ENCODE measurements at places on chromosomes 3 and 15.

DNA sequence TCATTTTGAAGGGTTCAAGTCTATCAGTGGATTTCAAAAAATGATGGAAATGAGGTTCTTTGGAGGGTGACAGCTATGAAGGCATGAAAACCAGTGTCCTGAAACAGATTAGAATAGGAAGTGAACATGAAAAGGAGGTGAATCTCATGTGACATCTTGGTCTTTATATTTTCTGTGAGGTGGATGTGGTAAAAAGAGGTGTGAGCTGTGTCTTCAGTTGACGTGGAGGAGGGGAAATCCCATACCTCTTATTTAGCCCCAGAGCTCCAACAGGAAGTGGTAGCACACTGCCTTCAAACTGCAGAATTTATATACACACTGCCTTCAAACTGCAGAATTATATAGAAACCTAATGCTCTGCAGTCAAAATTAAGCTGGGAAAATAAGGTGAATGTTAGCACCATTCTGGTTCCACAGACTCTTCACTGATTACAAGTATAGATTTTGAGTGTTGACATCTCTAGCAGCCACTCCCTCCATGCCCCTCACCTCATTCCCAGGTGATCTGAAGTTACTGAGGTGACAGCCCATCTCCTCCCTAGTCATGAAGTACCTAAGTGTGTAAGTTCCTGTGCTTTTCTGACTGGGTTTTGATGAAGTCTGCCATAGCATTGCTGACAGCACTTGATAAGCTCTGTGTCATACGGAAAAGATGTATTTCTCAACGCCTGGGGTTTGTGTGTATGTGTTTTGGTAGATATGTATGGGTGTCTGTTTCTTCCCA lies 2.7 kb downstream of the RAB8B start:
- no peak for DNase-seq

- no peak for DNase-seq
Observed at GRCh38 chr3:34159613-34160420, 361.4 kb downstream of the PDCD6IP start.

GRCh38 chr15:69939513-69940440 lies 157.9 kb downstream of the TLE3 start:
- no peak for DNase-seq

GRCh38 chr3:6733699-6734394 lies 127.1 kb upstream of the GRM7 start:
- DNase-seq = no peak

GRCh38 chr3:152508705-152509104 lies 240.0 kb downstream of the MBNL1 start:
- peak; percentile 33 for DNase-seq

DNA sequence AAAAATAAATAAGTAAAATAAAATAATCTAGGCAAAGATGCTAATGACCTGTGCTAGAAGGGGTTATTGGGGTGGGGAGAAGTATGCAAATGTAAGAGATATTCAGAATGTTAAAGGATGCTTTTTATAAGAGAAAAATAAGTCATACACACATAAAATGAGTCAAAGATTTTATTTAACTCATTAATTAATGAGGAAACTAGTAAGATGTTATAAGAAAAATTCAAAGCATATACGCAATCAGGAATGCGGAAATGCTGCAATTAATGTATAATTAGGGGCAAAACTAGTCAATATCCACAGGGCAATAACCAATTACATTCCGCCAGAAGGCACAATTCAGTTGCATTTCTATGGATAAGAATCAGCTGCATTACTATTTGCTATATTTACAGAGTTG lies 30.1 kb downstream of the MAP3K13 start:
- DNase-seq = no peak

DNA sequence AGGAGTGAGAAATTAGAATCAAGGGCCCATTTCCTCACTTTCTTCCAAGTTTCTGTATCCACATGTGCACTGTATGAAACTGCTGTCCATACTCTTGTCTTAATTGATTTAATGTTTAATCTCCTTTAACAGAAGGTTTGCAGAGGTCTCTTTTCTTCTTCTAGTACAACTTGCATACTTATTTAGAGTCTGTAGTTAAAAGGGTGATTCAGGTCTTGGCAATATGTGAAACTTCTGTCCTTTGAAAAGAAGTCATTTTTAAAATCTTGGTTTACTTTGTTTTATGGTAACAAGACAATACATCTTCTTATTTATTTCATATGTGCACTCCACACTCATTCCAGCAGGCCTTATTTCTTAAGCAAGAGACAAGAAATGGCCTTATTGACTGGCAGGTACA lies 25.8 kb downstream of the TMEM45A start:
- no peak for DNase-seq

DNA sequence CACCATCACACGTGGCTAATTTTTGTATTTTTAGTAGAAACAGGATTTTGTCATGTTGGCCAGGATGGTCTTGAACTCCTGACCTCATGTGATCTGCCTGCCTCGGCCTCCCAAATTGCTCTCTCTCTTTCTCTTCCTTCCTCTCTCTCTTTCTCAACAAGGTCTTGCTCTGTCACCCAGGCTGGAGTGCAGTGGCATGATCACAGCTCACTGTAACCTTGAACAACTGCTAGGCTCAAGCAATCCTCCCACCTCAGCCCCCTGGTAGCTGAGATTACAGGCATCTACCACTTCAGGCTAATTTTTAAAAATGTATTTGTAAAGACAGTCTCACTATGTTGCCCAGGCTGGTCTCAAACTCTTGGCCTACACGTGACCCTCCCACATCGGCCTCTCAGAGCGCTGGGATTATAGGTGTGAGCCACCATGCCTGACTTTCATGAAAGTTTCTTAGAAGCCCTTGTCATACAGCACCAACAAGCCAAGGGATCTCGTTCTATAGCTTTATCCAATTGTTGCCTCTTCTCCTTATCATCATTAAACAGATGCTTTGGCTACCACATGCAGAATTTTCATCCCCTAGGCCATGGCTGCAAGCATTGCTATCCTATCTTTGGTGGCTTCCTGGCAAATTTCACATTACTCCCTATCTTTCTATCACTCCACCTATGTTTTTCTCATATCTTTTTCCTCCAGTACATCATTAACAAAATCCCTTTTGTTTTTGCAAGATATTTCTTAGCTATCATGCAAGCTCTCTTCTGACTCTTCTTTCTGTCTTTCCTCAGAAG lies 5.7 kb downstream of the CCDC32 start:
- DNase-seq = no peak

GRCh38 chr15:69758810-69759790 lies 306.5 kb downstream of the RPLP1 start:
- DNase-seq = peak; percentile 85

DNA sequence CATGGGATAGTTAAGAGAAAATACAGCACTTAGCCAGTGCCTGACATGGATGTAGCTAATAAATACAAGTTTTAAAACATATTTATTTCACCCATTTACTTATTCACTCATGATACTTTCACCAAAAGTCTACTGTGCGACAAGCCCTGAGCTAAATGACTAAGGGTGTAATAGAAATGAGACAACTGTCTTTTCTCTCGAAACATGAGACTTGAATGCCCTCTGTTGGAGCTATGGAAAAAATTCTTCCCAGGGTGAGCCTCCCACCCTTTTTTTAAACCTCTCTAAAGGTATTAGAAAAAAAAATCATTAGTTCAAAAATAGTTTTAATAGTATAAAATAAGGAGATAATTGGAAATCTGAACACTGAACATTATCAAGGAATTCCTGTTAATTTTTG lies 24.3 kb upstream of the RPL14 start:
- DNase-seq = peak; percentile 13

DNA sequence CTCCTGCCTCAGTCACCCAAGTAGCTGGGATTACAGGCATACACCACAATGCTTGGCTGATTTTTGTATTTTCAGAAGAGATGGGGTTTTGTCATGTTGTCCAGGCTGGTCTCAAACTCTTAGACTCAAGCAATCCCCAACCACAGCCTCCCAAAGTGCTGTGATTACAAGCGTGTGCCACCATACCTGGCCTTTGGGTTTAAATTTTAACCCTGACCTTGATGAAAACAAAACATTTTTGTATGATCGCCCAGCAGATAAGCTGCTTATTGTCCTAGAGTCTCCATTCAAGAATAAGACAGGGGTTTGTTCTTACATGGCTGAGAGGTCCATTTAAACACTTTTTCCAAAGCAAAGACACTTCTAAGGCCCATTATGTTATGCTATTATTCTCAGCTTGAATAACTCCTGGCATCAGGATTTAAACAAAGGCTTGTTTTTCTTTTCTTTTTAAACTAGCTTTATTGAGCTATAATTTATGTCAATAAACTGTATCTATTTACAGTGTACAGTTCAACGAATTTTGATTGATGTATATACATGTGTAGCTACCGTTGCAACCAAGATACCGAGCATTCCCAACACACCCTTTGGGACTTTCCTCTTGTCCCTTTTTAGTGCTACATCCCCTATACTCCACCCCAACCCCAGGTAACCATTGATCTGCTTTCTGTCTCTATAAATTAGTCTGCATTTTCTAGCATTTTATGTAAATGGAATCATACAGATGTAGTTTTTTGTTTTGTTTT lies 1.4 kb upstream of the MUC13 start:
- no peak for DNase-seq

- DNase-seq = no peak
Observed at GRCh38 chr3:161070252-161070930, 34.8 kb downstream of the B3GALNT1 start.

DNA sequence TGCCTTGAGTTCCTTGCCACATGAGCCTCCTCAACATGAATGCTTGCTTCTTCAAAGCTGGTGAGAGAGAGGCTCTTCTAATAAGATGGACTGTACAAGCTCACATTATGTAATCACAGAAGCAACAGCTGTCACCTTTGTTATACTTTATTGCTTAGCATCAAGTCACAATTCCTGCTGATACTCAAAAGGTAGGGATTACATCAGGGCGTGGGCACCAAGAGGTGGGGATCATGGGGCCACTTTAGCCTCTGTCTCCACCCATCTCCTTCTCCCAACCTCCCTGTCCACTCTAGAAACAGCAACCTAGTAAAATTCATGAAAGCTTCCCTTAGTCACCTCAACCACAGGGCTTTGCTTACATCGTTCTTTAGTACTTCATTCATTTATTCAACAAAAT lies 95.9 kb downstream of the FAM43A start:
- DNase-seq = no peak

GRCh38 chr3:185397676-185398075 lies 34.7 kb downstream of the MAP3K13 start:
- DNase-seq = no peak

DNA sequence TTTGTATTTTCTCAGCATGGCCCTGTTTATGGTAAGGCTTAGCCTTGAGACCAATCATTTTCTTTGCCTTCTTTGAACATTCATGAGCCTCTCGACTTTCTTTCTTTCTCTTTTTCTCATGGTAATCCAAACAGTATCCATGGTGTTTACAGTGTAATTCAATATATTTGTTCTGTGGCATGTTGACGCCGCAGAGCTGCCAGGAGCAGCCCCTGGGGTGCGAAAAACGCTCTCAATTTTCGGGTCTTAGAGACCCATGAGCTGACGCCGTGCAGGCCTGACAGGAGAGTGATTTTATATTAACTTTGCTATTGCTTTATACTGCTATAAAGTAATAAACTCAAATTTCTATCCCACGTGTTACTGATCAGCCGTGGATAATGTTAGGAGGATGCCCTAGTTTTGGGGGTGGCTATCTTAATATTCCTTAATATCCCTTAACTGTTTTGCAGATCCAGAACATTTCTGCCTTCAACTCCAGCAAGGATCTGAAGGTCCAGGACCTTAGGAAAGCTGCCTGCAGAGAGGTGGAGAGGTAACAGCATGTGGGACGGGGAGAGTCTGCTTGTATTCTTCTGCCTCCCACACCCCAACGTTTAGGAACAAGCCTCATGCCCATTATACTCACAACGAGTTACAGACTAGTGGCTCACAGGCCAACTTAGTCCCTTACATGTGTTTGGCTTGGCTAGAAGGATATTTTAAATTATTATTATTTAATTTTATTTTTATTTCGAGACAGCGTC lies 29.3 kb upstream of the MYO1E start:
- DNase-seq = no peak

GRCh38 chr15:77415450-77416147 lies 4.3 kb downstream of the PEAK1 start:
- DNase-seq = no peak

GRCh38 chr3:197298945-197299854 lies 788 bp upstream of the DLG1 start:
- no peak for DNase-seq

- peak; percentile 58 for DNase-seq
Observed at GRCh38 chr3:101518421-101518871, 5.4 kb upstream of the SENP7 start.

DNA sequence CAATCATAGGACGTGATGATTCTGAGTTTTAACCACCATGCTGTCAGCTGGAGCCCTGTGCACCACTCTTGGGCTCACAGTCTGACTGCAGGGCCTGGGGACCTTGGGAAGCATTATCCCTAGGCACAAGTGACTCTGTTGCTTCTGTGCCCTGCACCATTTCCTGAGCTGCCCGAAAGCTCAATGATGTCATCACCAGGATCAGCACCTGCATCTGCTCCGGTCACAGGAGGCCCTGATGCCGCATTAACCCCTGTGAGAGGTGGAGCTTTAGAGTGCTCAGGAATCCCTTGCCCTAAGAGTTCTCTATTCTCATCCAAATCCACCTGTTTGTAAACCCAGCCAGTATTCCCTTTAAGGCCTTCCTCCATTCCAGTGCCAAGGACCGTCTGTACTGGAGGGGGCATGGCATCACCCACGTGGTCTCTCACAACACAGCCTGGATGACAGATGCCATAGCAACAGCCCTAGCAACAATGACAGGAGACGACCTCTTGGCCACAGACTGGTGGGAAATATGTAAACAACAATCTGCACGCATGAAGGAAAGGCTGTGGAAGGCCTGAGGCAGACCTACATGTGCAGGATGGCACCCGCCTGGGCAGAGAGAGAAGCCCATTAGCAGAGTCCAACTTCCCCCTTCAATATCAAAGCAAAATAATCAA lies 37.9 kb downstream of the NTRK3 start:
- no peak for DNase-seq

GRCh38 chr3:55935241-55935640 lies 448.1 kb upstream of the WNT5A start:
- no peak for DNase-seq

- DNase-seq = peak; percentile 37
Observed at GRCh38 chr3:16884084-16884747, 539 bp upstream of the PLCL2 start.

- DNase-seq = no peak
Observed at GRCh38 chr3:20421-20820, 176.1 kb upstream of the CHL1 start.

Data from ELR (cell line).